Kidney (tissue), 22 donors: ENCODE measurements at places on chromosomes 1 and 21.

DNA sequence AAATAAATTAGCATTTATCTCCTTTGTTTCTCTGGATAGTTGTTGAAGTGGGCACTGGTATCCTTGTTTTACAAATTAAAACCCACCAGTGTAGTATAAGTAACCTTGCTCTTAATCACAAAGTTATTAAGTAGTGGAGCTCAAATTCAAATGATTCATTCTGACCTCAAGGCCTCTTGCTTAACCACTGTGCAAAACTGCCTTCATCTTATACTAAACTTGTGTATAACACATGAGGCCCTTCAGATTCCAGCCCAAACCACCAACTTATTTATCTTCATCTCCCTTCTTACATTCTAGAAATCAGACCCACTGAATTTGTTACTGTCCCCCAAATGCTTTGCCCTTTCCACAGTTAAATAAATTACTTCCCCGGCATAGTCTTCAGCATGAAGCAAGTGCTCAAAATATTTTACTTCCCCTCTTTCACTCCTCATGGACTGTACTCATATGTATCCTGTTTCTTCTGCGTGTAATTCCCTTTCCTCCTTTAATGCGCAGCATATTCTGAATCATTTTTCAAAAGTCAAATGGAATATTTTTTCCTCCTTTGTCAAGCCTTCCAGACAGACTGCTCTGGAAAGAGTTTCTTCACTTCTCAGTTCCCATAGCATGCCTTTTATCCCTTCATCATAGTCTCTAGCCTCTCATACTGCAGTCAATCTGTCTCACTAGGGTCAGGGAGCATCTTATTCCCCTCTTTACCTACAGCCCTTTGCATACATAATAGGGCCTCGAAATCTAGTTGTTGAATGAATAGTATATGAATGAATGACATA, 19.0 kb upstream of the DNASE2B start:
- no peaks in the 10 kb centered on the region for H3K27me3 ChIP-seq
- H3K4me3 ChIP-seq, result no peak overlapping the region
- no peaks in the 10 kb centered on the region for H3K4me1 ChIP-seq
- H3K27ac ChIP-seq, result no peak overlapping the region

GRCh38 chr1:39106801-39107327, 80.7 kb downstream of the NDUFS5 start:
- H3K27me3 ChIP-seq, result no peaks in the 10 kb centered on the region
- no peaks in the 10 kb centered on the region for H3K36me3 ChIP-seq
- no peak for DNase-seq

- no peak overlapping the region for H3K27ac ChIP-seq
- H3K4me1 ChIP-seq, result peaks cover 6% of the 10 kb centered on the region
- DNase-seq, result no peak
- H3K27me3 ChIP-seq, result no peaks in the 10 kb centered on the region
- H3K36me3 ChIP-seq, result no peaks in the 10 kb centered on the region
Measured at GRCh38 chr1:153560771-153561465, 4.7 kb downstream of the S100A2 start.

GRCh38 chr21:36610935-36611334, 88.0 kb upstream of the SIM2 start:
- no peak for DNase-seq

DNA sequence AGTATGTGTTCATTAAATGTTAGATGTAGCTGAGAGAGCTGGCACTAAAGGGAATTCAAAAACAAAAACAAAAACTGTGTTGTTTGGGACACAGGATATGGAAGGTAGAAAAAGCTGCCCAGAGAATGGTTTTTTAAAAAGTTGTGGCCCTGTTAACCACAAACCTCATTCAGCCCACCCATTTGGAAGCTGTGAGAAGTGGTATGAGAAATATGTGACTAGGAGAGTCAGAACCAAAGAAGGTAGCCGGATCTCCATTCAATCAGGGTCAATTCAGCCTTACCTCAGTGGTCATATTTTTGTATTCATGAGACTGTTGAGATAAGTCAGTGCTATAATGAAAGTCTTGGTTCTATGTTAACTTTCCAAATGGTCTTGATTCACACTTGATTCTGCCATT, 29.8 kb upstream of the CACYBP start:
- H3K27me3 ChIP-seq, result no peaks in the 10 kb centered on the region
- H3K27ac ChIP-seq, result no peak overlapping the region
- DNase-seq, result no peak
- no peak overlapping the region for H3K4me3 ChIP-seq
- peaks cover 2% of the 10 kb centered on the region for H3K36me3 ChIP-seq

DNA sequence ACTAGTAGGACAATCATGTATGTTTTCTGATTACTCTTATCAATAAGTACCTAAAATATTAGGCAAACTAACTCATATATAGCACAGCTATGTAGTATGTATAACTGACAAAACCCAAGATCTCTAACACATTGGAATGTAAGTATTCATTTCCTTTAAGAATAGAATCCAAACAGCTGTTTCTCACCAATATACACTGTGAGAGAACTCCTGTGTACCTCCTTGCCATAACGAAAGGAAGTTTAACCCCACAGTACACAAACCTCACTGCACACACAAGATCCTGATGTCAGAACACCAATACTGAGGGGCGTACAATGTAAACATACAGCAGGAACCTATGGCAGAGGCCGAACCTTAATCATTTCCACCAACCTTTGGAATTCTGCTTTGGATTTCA, 113.0 kb downstream of the SMYD3 start:
- no peaks in the 10 kb centered on the region for H3K27me3 ChIP-seq
- DNase-seq, result no peak
- no peak overlapping the region for H3K27ac ChIP-seq
- H3K36me3 ChIP-seq, result no peaks in the 10 kb centered on the region
- no peak overlapping the region for H3K4me3 ChIP-seq
- no peaks in the 10 kb centered on the region for H3K4me1 ChIP-seq

DNA sequence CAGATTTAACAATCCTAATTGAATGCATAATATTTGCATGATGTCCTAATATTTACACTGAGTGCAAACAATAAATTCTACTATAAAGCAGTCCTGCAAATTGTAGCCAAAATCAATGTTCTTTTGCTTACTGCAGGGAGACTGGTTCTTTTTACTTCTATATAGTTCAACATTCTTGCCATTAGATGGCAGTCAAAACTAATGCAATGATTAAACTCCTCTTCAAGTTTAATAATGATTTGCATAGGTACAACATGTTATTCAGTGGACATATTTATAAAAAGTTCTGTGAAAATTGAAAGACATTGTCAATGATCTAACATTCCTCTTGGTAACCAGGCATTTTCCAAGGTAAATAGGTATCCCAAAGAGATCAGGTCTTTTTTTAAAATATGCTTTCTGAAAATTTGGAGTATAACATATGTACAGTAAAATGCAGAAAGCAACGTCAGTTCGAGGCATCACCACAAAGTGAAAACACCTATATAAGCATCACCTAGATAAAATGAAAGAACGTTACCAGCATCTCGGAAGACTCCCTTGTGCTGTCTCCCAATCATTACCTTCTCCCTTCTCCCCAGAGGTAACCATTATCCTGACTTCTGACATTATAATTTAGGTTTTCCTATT, 9.8 kb upstream of the FNBP1L start:
- no peak overlapping the region for H3K4me3 ChIP-seq
- no peak for DNase-seq
- no peaks in the 10 kb centered on the region for H3K4me1 ChIP-seq
- H3K27me3 ChIP-seq, result no peaks in the 10 kb centered on the region

GRCh38 chr1:176101951-176102642, 105.0 kb downstream of the COP1 start:
- DNase-seq, result no peak
- H3K36me3 ChIP-seq, result peaks cover 12% of the 10 kb centered on the region
- no peaks in the 10 kb centered on the region for H3K4me1 ChIP-seq
- H3K4me3 ChIP-seq, result no peak overlapping the region
- H3K27ac ChIP-seq, result no peak overlapping the region
- H3K27me3 ChIP-seq, result no peaks in the 10 kb centered on the region

GRCh38 chr1:97084546-97084945, 363.0 kb downstream of the PTBP2 start:
- no peak overlapping the region for H3K4me3 ChIP-seq
- no peaks in the 10 kb centered on the region for H3K4me1 ChIP-seq

DNA sequence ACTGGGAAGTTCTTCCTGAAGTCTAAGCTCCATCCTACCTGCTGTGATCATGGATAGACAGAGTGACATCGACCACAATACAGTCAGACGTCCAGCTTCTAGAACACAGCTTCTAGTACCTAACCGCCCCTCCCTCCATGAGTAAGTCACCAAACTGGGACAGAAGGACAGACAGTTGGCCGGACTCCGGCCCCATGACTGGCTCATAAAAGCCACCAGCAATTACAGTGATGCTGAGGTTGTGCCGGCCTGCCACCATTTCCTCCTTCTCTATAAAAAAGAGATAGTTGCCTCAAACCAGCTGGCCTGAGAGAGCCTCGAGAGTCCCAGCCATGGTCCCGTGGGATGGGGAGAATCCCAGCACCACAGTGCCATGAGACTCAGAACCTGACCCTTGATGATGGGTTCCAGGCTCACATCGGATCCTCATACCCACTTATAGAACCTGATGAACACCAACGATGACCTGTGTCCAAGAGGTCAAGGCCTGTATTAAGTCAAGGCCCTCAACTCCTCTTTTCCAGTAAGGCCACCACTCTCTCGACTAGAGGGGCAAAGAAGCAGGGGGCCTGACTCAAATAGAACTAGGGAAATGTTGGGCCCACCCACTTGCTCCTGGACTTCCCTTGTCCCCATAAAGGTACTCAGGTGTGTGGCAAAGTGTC, 3.4 kb downstream of the MEF2D start:
- peaks cover 2% of the 10 kb centered on the region for H3K4me1 ChIP-seq
- peak overlapping the region; percentile 27 for H3K27ac ChIP-seq
- no peak overlapping the region for H3K4me3 ChIP-seq
- H3K36me3 ChIP-seq, result no peaks in the 10 kb centered on the region
- peak; percentile 70 for DNase-seq

- H3K27ac ChIP-seq, result no peak overlapping the region
- H3K4me1 ChIP-seq, result no peaks in the 10 kb centered on the region
- no peak overlapping the region for H3K4me3 ChIP-seq
- no peaks in the 10 kb centered on the region for H3K27me3 ChIP-seq
- DNase-seq, result no peak
Measured at GRCh38 chr1:29864431-29865022, 628.2 kb downstream of the PTPRU start.

GRCh38 chr1:116465477-116465844, 92.4 kb downstream of the ATP1A1 start:
- no peaks in the 10 kb centered on the region for H3K27me3 ChIP-seq
- peaks cover 4% of the 10 kb centered on the region for H3K4me1 ChIP-seq
- no peak overlapping the region for H3K4me3 ChIP-seq
- H3K36me3 ChIP-seq, result no peaks in the 10 kb centered on the region

DNA sequence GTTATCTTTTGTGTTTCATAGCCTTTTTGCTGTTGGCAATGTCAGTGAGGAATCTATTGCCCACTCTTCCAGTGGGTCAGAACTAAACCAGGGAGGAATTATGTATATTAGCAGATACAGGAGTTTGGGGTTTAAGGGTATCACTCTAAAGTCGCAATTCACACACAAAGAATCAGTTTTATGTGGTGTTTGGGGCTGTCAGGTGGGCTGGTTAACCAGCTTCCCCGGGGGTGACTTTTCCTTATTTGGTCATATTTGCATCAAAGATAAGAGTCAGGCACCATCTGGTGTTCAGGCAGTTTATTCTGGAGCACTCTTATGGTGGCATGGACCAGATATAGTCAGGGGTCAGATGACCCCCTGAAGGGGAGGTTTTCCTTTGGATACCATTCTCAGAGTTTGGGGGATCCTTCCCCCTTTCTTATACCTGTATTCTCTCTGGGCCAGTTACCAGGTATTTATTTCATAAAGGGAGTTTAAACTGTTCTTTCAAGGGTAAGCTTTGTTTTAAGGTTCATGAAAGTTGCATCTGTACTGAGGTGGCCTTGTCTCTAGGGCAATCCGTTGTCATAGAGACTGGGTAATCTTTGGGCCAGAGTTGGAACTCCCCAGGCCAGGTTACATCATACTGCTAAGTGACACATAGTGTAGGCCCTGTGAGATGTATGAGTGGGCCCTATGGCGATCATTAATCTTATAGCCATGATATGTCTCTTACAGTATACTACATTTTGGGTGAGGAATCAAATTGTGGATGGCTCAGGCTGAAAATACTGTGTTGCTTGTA, 148.2 kb downstream of the RWDD3 start:
- no peak overlapping the region for H3K27ac ChIP-seq
- H3K4me3 ChIP-seq, result no peak overlapping the region
- H3K36me3 ChIP-seq, result no peaks in the 10 kb centered on the region

DNA sequence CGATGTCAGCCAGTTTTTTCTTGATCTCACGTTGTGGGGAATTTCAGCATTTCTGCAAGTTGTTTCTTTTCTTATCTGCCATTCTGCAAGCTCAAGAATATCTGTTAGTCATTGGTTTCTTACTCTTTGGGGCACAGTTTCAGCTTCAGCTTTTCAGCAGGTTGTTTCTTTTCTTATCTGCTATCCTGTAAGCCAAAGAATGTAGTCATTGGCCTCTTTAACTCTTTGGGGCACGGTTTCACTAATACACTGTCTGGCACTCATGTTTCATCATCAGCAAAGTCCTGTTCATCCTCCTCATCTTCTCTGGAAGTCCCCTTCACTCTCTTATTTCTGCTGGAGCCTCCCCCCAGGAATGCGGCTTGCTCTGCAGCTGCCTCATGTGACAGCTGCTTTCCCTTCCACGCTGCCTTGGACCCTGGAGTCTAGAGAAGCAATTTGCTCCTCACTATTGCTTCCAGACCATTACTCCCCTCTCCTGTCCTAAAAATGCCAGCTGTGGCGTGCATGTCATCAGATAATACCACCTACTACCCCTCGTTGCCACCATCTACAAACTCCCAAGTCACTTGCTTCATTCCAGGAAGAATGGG, 67.0 kb upstream of the CACNA1E start:
- no peaks in the 10 kb centered on the region for H3K4me1 ChIP-seq
- H3K4me3 ChIP-seq, result no peak overlapping the region
- no peak overlapping the region for H3K27ac ChIP-seq
- no peaks in the 10 kb centered on the region for H3K27me3 ChIP-seq

DNA sequence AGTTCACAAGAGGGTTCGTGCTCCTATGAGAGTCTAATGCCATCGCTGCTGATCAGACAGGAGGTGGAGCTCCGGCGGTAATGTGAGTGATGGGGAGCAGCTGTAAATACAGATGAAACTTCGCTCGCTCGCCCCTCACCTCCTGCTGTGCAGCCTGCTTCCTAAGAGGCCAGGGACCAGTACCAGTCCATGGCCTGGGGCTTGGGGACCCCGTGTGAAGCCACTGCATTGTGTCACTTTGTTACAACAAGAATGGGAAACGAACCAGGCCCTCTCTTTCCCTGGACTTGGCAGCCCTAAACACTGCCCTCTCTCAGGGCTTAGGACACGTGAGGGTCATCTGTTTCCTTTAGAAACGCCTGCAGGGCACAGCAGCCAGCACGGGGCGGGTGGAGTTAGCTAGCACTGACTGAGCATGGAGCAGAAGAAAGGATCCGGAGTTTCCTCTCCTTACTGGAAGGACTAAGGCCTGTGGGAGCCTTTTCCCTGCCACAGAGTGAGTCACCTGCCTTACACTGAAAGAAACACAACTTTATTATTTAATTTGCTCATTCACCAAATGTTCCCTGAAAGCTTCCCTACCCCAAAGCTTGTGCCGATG, 185.2 kb upstream of the TMEM51 start:
- H3K27ac ChIP-seq, result peak overlapping the region; percentile 75
- no peak overlapping the region for H3K4me3 ChIP-seq
- peaks cover 25% of the 10 kb centered on the region for H3K4me1 ChIP-seq
- DNase-seq, result peak; percentile 93

- H3K27ac ChIP-seq, result no peak overlapping the region
- DNase-seq, result no peak
- no peaks in the 10 kb centered on the region for H3K36me3 ChIP-seq
- H3K27me3 ChIP-seq, result no peaks in the 10 kb centered on the region
- no peaks in the 10 kb centered on the region for H3K4me1 ChIP-seq
- H3K4me3 ChIP-seq, result no peak overlapping the region
Measured at GRCh38 chr1:60273185-60273584, 199.6 kb upstream of the C1orf87 start.
